Tibial nerve (tissue), 4 donors: ENCODE measurements at places on chromosomes 5 and 9. TPM values are rescaled to one million over a fixed set of nuclear protein-coding genes. Genes with fewer than 3 reads are reported as not detected.
A peak's percentile ranks its signal among the peaks of the same experiment; 100 is the strongest.

DNA sequence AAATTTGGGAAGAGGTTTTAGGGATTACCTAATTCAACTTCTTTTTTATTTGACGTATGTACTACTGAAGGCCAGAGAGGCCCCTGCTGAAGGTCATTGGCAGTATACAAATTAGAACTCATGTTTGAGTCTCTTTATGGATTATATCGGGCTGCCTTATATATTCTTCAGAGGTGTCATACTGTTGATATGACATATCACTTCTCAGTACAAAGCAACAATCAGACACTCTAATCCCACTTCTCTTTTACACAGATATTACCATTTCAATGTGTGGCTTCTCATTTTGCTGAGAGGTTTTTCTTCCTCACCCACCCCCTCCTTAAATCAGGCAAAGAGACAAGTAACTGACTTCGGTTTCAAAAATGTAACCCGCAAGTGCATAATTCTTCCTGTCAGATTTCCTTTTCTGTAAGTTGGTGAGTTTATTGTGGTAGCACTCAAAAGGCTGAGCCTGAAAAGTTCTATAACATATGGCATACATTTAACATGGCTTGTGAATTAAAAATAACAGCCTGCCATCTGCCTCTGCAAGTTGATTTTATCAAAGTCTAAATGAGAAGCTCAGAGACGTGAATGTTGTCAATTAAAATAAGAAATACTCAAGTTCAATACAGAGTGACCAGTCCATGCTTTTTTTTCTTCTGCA, 163.6 kb upstream of the RORB start:
- no peak for DNase-seq
- no peaks in the 10 kb centered on the region for H3K4me1 ChIP-seq
- H3K27me3 ChIP-seq = no peaks in the 10 kb centered on the region
- no peaks in the 10 kb centered on the region for H3K36me3 ChIP-seq

DNA sequence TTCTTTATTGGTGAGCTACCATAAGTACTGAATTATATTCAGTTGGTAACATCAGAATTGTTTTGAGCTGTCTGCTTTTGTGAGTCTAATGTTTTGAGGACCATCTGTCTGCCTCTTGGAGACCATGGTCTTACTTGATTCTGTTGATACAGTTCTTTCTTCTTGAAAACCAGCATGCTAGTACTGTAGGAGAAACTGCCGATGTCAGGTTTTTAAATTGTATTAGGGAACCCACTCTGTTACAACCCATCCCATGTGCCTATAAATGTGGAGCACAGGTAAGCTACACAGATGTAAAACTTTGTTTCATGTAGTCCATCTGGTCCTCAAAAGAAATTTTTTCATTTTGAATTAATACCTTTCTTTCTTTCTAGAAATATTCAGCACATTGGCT, 103.4 kb upstream of the DMRTA1 start:
- H3K27ac ChIP-seq = no peak overlapping the region
- H3K27me3 ChIP-seq = no peaks in the 10 kb centered on the region
- no peaks in the 10 kb centered on the region for H3K36me3 ChIP-seq
- H3K4me1 ChIP-seq = no peaks in the 10 kb centered on the region
- DNase-seq = no peak

- H3K27me3 ChIP-seq = no peaks in the 10 kb centered on the region
- no peak overlapping the region for H3K27ac ChIP-seq
- H3K4me3 ChIP-seq = no peak overlapping the region
- H3K4me1 ChIP-seq = no peaks in the 10 kb centered on the region
- no peaks in the 10 kb centered on the region for H3K36me3 ChIP-seq
These were observed 37.3 kb downstream of the INSYN2B start for GRCh38 chr5:169943026-169943425.

DNA sequence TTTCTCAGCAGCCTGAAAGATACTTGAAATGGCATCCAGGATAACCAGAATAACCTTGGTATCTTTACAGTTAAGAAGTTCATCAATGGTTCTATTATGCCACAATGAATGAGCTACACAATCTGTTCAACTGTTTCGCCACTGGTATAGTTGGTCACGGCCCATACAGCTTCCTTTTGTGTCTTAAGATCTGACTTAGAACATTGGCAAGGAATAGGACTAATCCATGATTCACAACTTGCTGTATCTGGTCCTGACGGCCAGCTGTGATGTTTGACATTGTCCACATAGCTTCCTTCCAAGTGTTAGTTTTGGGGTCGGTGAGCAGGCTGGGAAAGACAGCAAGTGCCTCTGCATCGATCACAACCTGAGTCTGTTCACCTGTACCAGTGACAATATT, 113.3 kb upstream of the RAD23B start:
- no peak overlapping the region for H3K4me3 ChIP-seq
- no peaks in the 10 kb centered on the region for H3K36me3 ChIP-seq

- no peaks in the 10 kb centered on the region for H3K4me1 ChIP-seq
- DNase-seq = no peak
- no peaks in the 10 kb centered on the region for H3K27me3 ChIP-seq
- H3K4me3 ChIP-seq = no peak overlapping the region
- no peak overlapping the region for H3K27ac ChIP-seq
- no peaks in the 10 kb centered on the region for H3K36me3 ChIP-seq
These were observed 164.5 kb downstream of the COL23A1 start for GRCh38 chr5:178425621-178426068.

- no peaks in the 10 kb centered on the region for H3K27me3 ChIP-seq
- no peaks in the 10 kb centered on the region for H3K4me1 ChIP-seq
- H3K27ac ChIP-seq = no peak overlapping the region
- no peak overlapping the region for H3K4me3 ChIP-seq
- no peaks in the 10 kb centered on the region for H3K36me3 ChIP-seq
- DNase-seq = no peak
These were observed 62.6 kb upstream of the C6 start for GRCh38 chr5:41275813-41276512.

GRCh38 chr5:121019106-121019505, 555.0 kb downstream of the PRR16 start:
- H3K36me3 ChIP-seq = no peaks in the 10 kb centered on the region
- no peak for DNase-seq
- no peak overlapping the region for H3K27ac ChIP-seq
- H3K4me1 ChIP-seq = no peaks in the 10 kb centered on the region
- no peaks in the 10 kb centered on the region for H3K27me3 ChIP-seq

- no peak overlapping the region for H3K27ac ChIP-seq
- H3K27me3 ChIP-seq = peaks cover 50% of the 10 kb centered on the region
- peaks cover 17% of the 10 kb centered on the region for H3K4me1 ChIP-seq
- no peak for DNase-seq
- no peaks in the 10 kb centered on the region for H3K36me3 ChIP-seq
- H3K4me3 ChIP-seq = no peak overlapping the region
These were observed 2.1 kb downstream of the SMIM32 start for GRCh38 chr5:136190904-136191303.

DNA sequence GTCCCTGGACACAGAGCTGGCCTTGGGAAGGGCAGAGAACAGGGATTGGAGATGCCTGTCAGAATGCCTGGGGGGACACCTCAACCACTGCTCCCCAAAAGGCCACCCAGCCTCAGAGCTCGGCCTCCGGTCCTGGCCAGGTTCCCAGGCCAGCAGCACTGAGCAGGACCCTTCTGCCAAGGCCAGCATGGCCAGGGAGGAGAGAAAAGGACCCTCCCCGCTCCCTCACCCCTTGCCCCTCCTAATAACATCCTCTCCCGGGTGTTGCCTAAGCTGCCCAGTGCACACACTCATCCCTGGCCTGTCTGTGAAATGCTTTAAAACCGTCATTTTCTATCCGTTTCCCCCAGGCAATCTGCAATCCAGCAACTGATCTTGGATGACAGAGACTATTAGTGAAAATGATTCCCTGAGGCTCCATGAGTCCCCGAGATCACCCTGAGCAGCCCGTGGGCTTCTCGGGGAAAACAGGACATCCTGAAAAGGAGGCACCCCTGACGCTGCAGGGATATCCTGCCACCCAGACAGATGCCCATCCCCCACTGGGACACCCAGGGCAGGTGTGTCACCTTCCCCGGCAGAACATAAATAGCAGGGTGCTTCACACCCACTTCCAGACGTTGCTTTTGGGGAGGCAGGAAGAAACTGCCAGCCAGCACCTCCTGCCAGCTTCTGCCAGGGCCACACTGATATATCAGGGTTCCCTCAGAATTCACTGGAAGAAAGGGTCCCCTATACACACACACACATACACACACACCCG, 75.3 kb downstream of the ADAMTS2 start:
- H3K27ac ChIP-seq = peak overlapping the region; percentile 68
- H3K27me3 ChIP-seq = no peaks in the 10 kb centered on the region
- H3K36me3 ChIP-seq = no peaks in the 10 kb centered on the region
- H3K4me3 ChIP-seq = no peak overlapping the region
- DNase-seq = peak; percentile 5

DNA sequence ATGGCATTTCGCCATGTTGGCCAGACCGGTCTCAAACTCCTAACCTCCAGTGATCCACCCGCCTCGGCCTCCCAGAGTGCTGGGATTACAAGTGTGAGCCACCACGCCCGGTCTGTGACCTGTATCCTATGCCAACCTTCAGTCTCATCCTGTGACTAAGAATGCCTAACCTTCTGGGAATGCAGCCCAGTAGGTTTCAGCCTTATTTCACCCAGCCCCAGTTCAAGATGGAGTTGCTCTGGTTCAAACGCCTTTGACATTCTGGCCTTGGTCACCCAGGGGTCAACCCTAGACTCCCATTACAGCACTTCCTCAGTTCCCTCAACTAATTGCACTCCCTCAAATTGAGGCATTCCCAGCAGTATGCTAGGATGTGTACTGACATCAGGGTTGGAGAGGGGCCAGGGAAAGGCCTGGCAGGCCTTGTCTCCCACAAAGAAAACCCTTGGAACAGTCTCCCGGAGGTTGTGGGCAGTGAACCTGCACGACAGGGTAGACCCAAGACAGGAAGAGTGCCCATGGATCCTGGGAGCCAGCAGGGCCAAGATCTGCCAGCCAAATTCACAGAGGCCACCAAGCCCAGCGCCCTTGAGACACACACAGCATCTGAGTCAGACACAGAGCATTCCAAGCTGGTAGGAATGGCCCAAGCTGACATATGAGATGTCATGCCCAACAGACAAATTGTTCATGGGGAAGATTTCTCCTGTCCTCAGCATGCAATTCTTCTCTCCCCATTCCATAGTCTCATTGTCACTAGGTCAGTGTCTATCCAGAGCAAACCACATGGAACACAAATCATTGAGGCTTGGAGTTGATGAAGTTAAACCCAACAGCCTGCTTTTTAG, 24.9 kb upstream of the SMU1 start:
- H3K36me3 ChIP-seq = no peaks in the 10 kb centered on the region
- H3K27me3 ChIP-seq = no peaks in the 10 kb centered on the region
- H3K27ac ChIP-seq = no peak overlapping the region
- H3K4me3 ChIP-seq = no peak overlapping the region

GRCh38 chr9:93379051-93379450, 72.4 kb upstream of the FAM120A start:
- H3K27ac ChIP-seq = no peak overlapping the region
- no peaks in the 10 kb centered on the region for H3K4me1 ChIP-seq
- DNase-seq = no peak
- no peaks in the 10 kb centered on the region for H3K27me3 ChIP-seq
- no peaks in the 10 kb centered on the region for H3K36me3 ChIP-seq

GRCh38 chr9:86454701-86455615, 100.7 kb upstream of the TUT7 start:
- H3K36me3 ChIP-seq = no peaks in the 10 kb centered on the region
- no peak for DNase-seq

- DNase-seq = no peak
- no peak overlapping the region for H3K4me3 ChIP-seq
- no peaks in the 10 kb centered on the region for H3K36me3 ChIP-seq
- no peak overlapping the region for H3K27ac ChIP-seq
- H3K27me3 ChIP-seq = no peaks in the 10 kb centered on the region
- peaks cover 8% of the 10 kb centered on the region for H3K4me1 ChIP-seq
These were observed 34.9 kb upstream of the LECT2 start for GRCh38 chr5:135989686-135990085.

DNA sequence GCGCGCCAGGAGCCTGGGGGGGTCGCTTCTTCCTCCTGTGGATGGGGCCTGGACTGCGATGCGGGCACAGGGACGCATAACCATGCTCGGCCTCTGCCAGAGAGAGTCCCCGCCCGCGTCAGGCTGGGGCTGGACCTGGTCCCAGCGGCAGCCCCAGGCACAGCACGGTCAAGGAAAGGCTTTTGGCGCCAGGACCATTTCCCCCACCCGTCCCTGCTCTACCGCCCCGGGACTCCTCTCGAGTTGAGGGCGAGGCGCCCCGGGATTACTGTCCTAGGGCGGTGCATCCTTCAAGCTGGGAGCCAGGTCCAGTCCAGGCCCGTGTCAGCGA, 341 bp downstream of the MXD3 start:
- no peak for DNase-seq
- H3K27ac ChIP-seq = no peak overlapping the region

GRCh38 chr9:2389404-2389803, 232.2 kb upstream of the VLDLR start:
- H3K36me3 ChIP-seq = no peaks in the 10 kb centered on the region
- DNase-seq = no peak
- no peaks in the 10 kb centered on the region for H3K4me1 ChIP-seq
- no peak overlapping the region for H3K27ac ChIP-seq

DNA sequence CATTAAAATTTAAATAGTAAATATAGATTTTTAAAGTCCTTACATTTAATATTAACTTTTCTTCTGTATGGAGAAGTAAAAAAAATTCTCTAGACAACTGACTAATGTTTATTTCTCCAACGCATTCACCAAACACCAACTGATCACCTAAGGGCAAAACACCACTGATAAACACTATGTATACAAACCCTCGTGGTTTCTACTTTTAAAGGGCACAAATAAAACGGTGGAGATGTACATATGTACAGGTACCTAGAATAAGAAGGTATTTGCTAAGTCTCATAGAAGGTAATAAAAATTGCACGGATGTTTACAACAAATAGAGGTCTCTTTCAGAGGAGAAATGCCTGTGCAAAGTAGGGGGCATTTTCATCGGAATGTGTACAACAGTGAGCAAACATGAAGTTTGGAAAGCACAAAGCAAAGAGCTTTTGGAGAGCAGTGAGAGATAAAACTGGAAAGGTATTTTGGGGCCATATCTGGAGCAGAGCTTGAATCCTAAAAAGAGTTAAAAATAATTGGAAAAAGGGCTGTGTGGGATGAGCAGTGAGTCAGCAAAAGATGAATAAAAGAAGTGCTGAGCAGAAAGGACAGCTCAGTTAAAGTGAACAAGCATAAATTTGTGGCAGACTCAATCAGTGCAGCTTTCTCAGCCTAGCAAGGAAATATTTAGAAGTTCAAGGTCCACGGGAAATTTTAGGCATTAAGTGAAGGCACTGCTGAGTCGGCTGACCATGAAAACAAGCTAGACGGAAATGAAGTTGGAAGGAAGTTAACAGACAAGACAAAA, 160.0 kb downstream of the TMEM161B start:
- no peak for DNase-seq
- H3K4me3 ChIP-seq = no peak overlapping the region
- H3K27me3 ChIP-seq = no peaks in the 10 kb centered on the region
- no peaks in the 10 kb centered on the region for H3K4me1 ChIP-seq
- no peaks in the 10 kb centered on the region for H3K36me3 ChIP-seq
- H3K27ac ChIP-seq = no peak overlapping the region

GRCh38 chr5:110757118-110757729, 18.4 kb downstream of the SLC25A46 start:
- no peak overlapping the region for H3K4me3 ChIP-seq
- no peak for DNase-seq
- no peak overlapping the region for H3K27ac ChIP-seq
- no peaks in the 10 kb centered on the region for H3K4me1 ChIP-seq
- no peaks in the 10 kb centered on the region for H3K27me3 ChIP-seq

CARD19 gene
- total RNA-seq = 64.3 TPM

PKD2L2 gene
- total RNA-seq = not detected

ZNF483 gene
- total RNA-seq = 5.7 TPM

OTP gene
- not detected for total RNA-seq

LCN1 gene
- total RNA-seq = not detected

PPP2R2B gene
- total RNA-seq = 18.2 TPM

CEMIP2 gene
- 126 TPM for total RNA-seq

SLCO6A1 gene
- total RNA-seq = not detected

ORM1 gene
- not detected for total RNA-seq
